ENCODE measurements at places on chromosomes 12 and 14.

DNA sequence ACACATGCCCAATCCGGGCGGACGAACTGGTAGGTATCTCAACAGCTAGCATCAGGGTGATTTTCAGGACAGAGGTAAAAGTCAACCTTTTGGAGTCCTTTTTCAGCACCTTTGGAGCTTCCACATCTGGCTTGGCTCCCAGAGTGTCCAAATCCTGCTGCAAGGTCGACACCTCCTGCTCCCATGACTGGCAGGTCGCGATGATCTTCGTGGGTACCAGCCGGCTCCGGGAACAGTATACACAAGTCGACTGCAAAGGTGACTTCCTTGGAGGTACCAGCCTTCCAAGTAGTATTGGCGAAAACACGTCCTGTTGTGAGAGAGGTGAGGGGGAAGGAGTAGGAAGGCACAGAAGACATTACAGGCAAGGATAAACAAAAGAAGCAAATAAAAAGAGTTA lies 672.7 kb downstream of the TMEM121 start:
- no peak for DNase-seq

DNA sequence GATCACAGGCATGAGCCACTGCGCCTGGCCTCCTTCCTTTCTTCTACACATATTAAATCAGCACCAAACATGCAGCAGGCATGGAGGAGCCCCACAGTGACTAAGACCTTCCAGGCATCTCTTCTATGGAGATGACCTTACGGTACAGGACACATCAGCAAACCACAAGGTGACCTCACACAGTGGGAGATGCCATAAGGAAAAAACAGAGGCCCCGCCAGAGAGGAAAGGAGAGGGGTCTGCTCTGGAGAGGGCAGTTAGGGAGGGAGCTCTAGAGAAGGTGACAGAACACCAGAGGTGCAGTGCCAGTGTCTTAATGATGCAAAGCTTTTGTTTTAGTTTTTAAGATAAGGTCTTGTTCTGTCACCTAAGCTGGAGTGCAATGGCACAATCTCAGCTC lies 81.1 kb upstream of the ESRRB start:
- no peak for DNase-seq

DNA sequence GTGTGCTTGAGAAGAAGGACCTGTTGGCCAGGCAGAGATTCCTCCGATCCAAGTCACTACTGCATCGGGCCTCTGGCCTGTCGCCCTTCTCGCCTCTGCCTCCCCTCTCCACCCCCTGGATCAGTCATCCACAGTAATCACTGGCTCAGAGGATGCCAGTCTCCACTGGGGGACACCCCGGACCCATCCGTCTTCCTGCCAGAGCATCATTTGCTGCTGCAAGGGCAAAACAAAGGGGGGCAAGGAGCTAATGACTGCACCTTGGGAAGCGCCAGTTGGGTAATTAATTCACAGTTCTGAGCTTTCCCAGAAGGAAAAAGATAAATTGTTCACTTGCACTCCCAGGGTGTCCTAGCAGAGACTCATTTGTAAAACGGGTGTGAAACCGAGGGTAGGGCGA lies 215.4 kb downstream of the GLT1D1 start:
- DNase-seq, result no peak

GRCh38 chr12:52582971-52583456 lies 9.4 kb upstream of the KRT74 start:
- peak; percentile 88 for DNase-seq

- DNase-seq, result peak; percentile 77
Measured at GRCh38 chr12:52181746-52182145, 10.1 kb downstream of the KRT80 start.

- DNase-seq, result no peak
Measured at GRCh38 chr12:44960856-44961255, 84.7 kb upstream of the NELL2 start.

- DNase-seq, result no peak
Measured at GRCh38 chr14:29587046-29587445, 340.6 kb downstream of the PRKD1 start.

DNA sequence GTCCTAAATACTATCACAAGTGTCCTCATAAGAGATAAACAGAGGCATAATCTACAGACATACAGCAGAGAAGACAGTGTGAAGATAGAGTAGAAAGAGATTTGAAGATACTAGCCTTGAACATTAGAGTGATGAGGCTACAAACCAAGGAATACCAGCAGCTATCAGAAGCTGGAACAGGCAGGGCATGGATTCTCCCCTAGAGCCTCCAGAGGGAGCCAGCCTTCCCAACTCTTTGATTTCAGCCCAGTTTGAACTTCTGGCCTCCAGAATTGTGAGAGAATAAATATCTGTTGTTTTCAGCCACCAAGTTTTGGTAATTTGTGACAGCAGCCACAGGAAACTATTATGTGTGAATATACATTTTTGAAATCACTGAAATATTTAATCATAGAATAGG lies 47.2 kb downstream of the CCDC91 start:
- DNase-seq, result no peak

- peak; percentile 83 for DNase-seq
Measured at GRCh38 chr12:53267999-53268629, at the start of gene ESPL1. Gene ESPL1, plus strand, starts transcription at chr12:53268299. Its CDS starts 468 bp downstream, at chr12:53268767.

GRCh38 chr14:27845241-27845850 lies 921.2 kb upstream of the FOXG1 start:
- DNase-seq, result no peak

- DNase-seq, result no peak
Measured at GRCh38 chr14:28542040-28542439, 224.5 kb upstream of the FOXG1 start.

- no peak for DNase-seq
Measured at GRCh38 chr14:99055816-99056215, 216.2 kb downstream of the BCL11B start.

DNA sequence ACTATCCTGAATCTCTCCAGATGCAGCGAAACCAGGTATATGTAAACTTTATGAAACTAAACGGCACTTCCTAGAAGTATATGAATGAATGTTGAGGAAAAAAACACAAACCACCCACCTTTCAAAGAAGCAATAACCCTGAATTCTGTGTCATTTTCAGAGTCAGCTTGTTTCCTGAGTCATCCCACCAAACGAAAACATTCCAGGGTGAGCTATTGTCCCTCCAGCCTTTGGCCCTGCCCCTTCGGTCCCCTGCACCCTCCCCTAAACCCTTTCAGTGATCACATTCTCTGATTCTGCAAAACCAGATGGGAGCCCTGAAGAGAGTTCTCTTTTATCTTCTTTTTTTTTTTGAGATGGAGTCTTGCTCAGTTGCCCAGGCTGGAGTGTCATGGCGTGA lies 202.6 kb upstream of the ALG10B start:
- DNase-seq, result no peak

DNA sequence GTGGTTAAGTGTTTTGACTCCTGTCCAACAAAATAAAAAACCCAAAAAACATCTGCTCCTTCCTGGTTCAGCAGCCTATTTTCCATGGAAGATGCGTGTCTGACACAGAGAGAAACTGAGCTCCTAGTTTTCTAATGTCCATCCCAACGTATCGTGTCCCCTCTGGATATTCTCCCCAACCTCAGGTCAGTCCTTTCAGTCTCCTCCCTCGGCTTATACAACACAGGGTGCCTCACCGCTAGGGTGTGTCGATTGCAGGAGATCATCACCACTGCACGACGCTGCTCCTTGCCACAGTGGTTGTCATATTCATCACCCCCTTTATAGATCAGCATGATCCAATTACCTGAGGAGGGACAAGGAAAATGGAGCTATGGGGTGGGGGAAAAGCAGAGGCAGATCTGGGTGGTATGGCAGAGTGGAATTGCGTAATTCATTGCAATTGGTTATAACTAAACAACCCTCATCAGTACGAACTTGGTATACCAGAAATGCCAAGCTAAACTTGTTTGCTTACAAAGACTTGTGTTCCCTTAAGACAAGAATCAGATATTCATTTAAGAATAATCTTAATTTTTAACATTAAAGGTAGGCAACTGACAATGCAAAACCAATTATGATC lies 5.8 kb downstream of the M6PR start:
- DNase-seq, result no peak

GRCh38 chr14:90087433-90087832 lies 25.6 kb downstream of the KCNK13 start:
- DNase-seq, result peak; percentile 52

DNA sequence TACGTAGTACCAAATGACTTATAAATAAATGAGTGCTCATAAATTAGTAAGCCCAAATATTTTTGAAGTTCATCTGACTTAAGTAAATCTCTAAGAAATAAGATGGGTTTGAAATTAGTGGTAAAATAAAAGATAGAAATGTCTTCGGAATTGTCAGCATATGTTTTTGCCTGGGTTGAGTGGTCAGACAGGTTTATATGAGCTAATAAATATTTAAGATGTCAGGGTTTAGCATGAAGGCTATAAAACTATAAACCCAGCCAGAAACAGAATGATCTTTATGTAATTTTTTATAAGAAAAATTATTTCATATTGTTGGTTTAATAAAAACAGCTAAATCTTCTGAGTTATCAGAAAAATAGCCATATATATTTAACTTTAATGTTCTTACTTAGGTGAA lies 37.3 kb downstream of the JAG2 start:
- DNase-seq, result no peak

GRCh38 chr12:122651520-122652224 lies 51.5 kb downstream of the HCAR2 start:
- no peak for DNase-seq

DNA sequence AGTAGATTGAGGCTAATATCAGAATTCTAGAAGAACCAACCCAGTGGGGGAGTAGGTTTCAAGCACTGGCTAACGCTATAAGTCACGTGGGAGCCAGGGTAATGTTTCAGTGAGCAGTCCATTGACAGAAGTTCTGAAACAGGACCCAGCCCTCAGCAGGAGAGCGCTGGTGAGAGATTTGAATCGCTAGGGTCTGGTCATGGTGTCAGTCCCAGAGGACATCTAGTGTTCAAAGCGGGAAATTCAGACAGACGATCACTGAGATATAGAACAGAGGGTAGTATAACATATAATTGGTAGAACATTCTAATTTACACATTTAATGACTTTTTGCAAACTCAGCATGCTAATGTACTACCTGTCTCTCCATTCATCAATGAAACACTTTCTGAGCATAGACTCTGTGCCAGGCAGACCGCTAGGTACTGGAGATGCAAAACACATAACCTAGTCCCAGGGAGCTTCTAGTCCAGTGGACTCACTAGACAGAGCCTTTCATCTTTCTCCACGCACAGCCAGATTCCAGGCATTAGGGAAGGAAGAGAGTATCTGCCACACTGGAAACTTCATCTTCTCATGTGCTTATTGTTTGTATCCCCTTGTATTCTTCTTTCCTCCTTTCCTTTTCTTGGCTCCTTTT lies 35.4 kb upstream of the RNASE3 start:
- peak; percentile 80 for DNase-seq

GRCh38 chr14:67735336-67736147 lies 33.9 kb downstream of the RDH12 start:
- DNase-seq, result no peak

- DNase-seq, result no peak
Measured at GRCh38 chr14:22190411-22191191, 398.4 kb downstream of the DAD1 start.

DNA sequence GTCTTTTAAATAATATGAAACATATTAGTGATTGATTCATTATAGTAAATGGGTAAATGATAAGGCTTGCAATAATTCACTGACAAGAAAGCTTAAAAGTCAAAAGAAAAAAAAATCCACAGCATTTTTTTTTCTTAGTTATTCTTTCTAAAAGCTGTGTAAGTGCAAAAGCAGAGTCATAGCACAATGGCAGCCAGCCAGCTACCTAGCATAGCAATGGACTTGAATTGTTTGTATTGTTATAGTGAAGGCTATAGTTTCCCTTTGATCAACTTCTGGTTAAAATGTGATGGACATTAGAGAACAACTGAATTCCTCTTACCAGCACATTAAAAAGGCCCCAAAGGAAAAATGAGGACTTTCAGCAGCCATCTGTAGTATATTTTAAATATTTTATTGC lies 232.1 kb downstream of the NAV3 start:
- DNase-seq, result peak; percentile 26

DNA sequence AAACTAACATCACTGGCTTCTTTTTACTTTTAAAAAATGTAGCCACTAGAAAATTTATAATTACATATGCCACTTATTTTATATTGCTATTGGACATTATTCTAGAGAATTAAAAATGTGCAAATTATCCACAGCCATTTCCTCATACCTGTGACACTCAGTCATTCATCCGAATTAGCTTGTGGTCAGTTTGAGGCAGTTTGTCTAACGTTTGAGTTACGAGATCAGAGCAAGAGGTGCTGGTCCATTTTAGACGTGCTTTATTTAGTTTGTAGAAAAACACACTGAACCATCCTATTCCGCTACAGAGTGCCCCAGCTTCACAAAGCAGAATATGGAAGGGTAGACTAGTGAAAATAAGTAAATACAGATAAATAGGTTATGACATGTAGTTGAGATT lies 513.0 kb downstream of the NRXN3 start:
- DNase-seq, result no peak

- no peak for DNase-seq
Measured at GRCh38 chr14:93343266-93343665, 3.7 kb upstream of the COX8C start.

DNA sequence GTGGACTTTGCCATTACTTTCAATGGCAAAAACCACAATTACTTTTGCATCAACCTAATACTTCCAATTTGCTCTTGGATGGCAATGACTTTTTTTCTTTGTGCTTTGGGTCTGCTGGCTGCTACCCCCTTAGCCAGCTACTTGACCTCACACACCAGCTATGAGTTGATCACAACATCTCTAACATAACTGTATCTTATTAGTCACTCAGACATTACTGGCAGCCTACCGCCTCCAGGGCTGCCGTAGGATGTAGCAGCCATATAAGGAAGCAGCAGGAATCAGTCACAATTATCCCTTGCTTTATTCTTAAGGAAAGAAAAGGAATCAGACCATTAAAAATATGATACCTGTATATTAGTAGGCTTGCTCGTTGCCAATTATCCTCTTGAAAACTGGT lies 260.5 kb downstream of the ADAMTS20 start:
- DNase-seq, result no peak

DNA sequence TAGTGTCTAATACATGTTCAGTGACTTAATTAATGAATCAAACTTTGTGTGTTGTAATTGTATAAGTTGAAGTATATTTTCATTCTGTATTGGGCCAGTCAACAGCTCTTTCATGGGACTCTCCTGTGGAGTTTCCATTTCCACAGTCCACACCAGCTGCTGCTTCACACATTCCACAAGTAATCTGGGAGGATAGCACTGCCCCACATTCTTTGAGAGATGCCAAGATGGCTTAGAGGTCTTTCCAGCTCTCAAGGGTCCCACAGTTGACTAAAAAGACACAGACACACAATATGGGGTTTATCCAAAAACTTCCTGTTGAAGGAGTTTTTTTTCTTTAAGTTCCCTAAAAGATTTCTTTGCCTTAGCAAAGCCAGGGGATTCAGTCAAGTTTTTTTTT lies 408.3 kb downstream of the AACS start:
- DNase-seq, result peak; percentile 5

DNA sequence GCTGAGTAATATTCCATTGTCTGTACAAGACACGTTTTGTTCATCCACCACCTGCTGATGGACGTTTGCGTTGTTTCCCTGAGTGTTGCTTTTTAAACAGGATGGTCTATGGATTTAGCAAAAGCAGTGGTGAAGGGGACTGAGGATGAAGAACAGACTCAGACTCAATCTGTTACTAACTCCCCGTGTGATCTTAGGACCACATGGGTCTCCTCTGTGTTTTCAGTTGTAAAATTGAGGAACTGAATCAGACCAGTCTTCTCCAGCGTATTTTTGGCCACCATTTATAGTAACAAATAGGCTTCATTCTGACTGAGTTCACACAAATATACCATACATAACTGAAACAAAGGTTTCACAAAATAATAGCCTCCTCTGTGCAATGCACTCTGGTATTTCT lies 85.6 kb downstream of the FOXN3 start:
- no peak for DNase-seq

- DNase-seq, result no peak
Measured at GRCh38 chr14:68979722-68980451, 785 bp upstream of the ACTN1 start.
